ENCODE measurements at places on chromosomes 6 and 20.

DNA sequence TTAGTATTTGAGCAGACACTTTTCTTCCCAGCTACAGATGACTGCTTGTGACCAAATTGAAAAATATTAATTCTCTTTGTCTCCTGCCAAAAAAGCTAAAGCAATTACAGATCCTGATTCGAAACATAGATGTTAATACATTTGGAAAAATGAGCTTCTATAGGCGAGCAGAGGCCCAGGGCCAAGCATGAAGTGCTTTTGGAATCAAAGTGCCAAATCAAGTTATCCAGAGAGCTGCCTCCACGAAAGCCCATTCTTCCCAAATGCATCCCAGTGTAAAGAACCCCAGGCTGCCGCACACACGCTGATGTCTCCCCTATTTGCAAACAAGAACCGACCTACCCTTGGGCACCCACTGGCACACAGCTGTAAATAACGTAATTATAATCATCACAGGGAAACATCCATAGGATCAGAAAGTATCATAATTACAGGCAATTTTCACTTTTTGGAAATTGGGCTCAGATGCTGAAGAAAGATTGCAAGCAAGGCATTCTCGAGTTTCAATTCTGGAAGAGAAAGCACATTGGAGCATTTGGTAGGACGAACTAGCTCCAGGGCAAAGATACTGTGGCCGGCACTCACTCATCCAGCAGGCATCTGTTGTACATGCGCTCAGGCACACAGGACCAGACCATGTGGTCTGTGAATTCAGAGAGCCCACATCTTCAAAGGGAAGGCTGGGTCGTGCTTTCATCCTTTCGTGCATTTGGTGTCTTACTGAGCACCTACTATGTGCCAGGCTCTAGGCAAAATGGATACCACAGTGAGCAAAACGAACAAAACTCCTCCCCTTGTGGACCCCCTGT is 45.9 kb downstream of the BMP7 start:
- no peak for DNase-seq

DNA sequence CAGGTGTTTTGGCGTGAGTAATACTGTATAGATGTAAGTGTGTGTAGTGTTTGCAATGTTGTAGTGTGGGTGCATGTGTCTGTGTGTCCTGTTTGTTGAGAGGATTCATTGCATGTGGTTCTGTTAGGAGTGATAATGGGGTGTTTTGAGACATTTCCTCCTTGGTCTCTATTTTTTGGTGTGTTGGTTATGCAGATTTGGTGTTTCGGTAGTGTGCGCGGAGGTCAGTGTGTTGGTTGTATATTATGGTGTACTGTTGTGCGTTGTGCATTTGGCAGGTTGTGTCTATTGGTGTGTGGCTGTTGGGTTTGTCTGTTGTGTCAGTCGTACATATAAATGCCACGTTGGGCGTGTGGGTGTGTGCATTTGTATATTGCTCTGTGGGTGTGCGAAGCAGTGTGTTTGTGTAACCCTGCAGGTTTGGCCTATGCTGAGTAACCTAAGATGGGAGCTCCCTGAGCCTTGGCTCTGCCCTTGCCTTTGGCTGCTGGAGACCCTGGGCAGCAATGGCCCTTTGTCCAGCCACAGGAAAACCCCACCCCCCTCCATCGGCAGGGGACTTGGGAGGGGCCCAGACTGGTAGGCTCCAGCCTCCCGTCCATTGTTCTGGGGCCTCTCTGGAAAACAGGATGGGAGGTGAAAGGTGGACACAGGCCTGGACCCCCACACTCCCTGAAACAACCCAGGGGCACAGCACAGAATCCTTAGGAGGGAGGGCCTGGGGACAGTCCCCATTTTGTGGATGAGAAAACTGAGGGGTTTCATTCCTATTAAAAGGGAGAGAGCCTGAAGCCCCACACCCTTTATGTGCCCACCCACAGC is 10.3 kb upstream of the ID1 start:
- no peak for DNase-seq

GRCh38 chr20:910870-911770 is 5.0 kb downstream of the ANGPT4 start:
- DNase-seq, result no peak

DNA sequence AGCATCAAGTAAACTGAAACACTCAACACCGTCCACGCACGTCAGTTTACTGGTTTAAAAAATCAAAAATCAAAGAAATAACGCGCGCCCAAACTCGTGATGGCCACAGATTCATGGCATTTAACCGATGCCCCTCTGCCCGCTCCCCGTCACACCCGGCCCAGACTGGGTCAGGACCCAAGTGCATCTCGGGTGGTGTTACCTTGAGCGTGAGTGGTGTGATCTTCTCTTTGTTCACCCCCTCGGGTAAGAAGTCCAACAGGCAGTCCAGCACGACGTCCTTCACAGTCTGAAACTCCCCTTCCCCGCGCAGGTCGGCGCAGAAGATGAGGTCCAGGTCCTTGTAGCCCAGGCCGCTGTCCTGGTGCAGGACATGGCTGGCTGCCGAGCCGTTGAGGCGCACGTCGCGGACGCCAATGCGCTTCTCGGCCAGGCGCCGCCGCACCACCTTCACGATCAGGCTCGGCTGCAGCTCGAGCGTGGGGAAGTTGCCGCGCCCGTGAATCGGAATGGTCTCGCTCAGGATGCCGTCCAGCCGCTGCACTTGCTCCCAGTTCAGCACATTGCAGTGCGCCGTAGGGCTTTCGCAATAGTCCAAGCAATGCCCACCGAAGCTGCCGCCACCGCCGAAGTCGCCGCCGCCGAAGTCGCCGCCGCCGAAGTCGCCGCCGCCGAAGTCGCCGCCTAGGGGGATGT is 945 bp downstream of the TENT5A start:
- peak; percentile 31 for DNase-seq

- no peak for DNase-seq
Observed at GRCh38 chr6:135209803-135210202, 28.7 kb downstream of the MYB start.

- DNase-seq, result no peak
Observed at GRCh38 chr6:155381673-155382337, 67.5 kb upstream of the TFB1M start.

DNA sequence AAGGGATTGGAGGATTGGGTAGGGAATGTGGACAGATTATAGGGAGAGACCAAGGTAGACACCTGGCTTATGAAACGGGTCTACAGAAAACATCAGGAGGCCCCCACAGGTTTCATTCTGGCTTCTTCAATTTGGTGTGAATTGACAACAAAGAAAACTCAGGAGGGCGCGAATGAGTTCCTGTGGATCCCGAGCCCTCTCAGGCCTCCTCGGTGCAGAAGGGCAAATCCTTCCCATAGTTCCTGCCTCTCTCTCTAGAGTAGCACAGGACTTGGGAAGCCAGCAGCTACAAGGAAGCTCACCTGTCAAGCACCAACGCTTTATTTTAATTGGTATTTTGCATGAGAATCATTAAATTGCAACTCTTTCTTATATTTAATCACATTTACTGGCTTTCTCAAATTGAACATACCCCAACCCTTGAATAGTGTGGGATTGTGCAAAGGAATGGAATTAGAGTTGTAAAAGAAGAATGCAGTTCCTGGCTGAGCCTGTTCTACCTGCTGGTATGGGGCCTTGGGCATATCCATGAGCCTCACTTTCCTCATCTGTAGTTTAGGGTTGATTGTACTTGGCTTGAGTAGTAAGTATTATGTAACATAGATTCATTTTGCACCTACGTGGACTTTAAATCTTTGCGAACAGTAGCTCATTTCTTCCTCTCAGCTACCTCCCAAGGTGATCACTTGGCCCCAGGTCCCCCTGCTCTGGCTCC is 56.4 kb upstream of the PHACTR2 start:
- DNase-seq, result no peak

GRCh38 chr20:8443464-8444072 is 311.5 kb downstream of the PLCB1 start:
- no peak for DNase-seq

DNA sequence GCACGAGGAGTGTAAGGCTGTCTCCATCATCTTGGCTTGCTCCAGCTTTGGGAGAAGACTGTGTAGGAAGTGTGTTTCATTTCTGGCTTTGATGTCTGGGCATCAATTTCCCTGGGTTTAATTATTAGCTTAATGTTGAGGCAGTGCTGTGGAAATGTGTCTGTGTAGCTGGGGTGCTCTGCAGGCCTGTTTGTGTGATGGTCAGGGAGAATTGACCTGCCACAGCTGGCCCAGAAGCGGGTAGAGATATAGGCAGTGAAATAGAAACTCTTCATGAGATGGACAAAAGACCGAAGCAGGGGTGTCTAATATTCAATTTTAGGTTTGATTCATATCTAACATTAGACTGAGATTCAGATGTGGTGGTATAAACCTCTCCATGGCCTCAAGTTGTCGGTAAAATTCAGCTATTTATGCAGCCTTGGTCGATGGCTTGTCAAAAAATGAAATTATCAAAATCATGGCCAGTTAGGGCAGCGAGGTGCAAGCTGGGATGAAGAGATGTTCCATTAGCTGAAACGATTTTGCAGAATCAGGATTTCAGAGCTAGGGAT is 95.3 kb upstream of the SNX9 start:
- DNase-seq, result no peak

GRCh38 chr6:148345176-148345575 is 2.5 kb downstream of the SASH1 start:
- DNase-seq, result no peak

All from stimulated activated CD4-positive, alpha-beta T cell treated with anti-CD3 and anti-CD28 coated beads, Interleukin-4, amount 100 ng/mL, for 24 hours (primary cell).